ENCODE measurements at places on chromosomes 16 and 17.

- no peak for DNase-seq
Measured at GRCh38 chr16:81463296-81463890, 18.8 kb downstream of the CMIP start.

- no peak for DNase-seq
Measured at GRCh38 chr17:43543300-43543699, 2.8 kb downstream of the ETV4 start.

DNA sequence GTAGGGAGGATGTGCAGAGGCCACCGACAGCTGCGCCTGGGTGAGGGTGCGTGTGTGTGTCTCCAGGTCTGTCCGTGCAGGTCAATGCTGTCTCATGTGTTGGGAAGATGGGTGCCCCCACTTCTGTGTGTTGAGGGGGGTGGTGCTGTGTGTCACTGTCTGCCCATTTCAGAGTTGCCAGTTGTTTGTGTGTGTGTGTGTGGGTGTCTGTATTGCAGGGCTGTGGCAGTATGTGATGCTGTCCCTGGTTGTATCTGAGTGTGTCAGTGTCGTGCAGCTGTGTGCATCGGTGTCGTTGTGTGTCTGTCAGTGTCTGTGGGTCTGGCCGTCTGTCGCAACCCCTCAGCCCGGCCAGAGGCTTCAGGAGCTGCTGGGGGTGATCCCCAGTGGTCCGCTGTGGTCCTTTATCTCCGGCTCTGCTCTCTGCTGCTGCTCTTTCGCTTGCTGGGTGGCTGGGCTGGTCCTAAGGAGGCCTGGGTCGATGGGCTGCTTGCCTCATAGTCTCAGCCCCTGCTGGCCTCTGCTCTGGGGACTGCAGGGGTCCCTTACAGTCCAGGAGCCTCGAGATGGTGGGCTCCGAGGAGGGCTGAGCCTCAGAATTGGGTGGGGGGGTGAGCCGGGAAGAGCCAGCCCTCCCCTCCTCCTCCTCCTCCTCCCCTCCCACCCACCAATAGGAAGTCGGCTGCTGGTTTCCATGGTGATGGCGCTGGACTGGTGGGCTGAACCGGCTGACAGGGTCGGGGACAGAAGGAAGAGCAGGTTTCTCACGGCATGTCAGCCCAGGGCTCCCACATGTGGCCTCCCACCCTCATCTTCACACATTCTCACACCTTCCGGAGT, at the start of gene TSPOAP1:
TSPOAP1 (minus strand) TSS at position 601 of the 840 bp plus-strand sequence. CDS start 875 bp downstream, outside the sequence.
- peak; percentile 34 for DNase-seq

DNA sequence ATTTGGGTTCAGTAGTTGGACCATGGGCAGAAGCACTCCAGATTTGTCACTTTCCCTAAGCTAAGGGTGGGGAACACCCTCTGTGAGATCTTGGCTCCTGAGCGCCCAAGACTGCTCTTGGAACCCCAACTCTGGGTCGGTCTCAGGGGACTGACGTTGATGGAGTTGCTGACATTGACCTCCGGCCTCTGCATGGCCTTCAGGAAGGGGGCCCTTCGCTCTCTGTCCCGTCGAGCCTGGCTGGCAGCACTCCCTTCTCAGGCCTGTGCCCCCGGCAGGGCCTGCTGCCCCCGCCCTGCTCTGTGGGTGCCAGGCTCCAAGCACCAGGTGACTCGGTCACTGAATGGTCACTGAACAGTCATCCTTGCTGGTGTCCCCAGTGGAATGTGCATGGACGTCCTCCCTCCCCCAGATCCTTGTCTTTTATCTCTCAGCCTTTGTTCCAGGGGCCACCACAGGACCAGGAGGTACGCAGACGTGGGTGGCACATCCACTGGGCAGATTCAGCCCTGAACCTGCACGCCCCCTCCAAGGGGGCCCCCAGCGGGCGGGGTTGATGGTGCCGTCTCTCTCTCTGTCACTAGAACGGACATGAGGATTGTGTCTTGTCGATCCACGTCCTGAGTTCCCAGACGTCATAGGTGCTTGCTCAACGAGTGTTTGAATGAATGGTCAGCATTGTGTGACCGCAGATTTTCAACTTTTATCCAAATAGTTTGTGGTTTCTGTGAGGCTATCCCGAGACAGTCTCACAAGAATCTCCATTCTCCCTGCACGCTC, 314.5 kb downstream of the SEC14L1 start:
- DNase-seq, result no peak

DNA sequence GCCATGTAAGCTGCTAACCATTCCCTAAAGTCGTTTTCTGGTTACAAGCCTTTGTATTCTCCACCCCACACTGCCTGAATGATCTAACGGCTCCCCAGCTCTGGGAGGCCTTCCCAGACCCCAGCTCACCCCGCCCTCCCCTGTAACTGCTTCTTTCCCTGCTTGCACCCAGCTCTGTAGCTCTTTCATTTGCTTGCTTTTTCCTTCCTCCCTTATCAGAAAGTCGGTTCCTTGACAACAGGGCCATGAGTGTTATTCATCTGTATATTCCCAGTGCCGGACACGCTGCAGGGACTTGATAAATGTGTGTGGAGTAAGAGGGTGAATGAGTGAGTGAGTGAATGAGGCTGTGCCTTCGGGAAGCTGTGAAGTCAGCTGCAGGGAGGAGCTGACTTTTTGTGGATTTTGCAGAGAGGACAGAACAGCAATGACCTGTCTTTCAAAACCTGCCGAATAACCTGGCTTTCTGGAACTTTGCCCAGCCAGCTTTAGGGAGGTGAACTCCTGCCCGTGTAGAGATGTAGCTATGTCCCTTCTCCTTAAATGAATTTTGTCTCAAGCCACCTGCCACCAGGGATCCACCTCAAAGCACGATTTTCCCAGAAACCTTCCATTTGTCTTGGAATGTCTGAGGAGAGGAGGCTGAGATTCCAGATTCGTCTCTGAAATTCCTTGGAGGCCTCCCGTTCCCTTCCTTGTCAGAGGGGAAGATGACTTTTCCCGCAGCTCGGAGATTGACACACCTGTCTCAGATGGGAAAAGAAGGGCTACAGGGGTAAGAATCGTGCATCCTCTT, 20.0 kb upstream of the CACNG4 start:
- DNase-seq, result no peak

GRCh38 chr17:54899721-54900456, 763 bp upstream of the TOM1L1 start:
- no peak for DNase-seq

DNA sequence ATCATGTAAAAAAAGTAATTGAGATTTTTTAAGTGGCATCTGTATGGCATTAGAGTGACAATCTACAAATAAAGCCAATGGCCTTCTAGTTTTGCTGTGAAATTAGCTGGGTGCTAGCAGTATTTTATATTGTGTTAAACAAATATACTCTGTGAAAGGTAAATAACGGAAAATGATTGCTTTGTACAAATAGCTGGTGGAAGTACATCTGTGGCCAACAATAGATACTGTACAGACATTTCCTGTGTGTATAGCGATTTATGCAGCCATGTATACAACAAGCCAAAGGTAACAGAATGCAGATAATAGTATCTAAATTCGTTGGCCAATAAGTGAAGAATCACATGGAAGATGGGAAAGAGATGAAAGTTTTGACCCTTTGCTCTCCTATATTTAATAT, 26.6 kb downstream of the IQCK start:
- no peak for DNase-seq

DNA sequence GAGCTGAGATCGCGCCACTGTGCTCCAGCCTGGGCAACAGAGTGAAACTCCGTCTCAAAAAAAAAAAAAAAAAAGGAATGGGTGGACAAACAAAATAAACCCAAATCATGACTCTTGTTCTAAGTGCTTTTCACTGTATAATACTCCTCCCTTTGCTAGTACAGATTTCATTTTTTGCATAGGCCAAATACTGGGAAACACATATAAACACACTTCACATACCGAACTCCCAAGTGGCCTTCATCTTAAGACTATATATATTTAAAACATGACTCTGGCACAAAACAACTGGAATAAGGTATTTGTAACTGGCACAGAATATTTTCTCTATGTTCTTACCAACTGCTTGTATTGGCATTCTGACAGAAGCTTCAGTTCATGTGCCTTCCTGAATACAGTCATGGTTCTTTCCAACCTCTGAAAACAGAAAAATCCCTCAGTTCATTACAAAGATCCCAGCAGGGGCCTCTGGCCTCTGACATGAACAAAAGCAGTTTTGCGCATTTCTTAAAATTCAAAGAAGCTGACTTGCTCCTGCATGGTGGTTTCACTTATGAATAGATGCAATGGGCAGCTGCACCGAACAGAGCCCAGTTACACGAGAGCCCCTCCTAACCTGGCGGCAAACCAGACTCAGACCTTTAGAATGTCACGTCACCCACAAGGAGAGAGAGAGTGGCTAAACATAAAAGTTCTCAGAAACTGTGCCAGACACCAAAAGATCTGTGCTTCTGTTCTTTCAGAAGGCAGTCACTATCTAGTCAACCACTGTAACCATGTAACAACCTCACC, 19.1 kb upstream of the COPRS start:
- no peak for DNase-seq

GRCh38 chr17:6257336-6257735, 177.6 kb downstream of the AIPL1 start:
- no peak for DNase-seq

- DNase-seq, result no peak
Measured at GRCh38 chr16:31213877-31214707, at the start of gene TRIM72. TRIM72 (plus strand) TSS chr16:31214119; CDS start chr16:31214739, 620 bp downstream.

DNA sequence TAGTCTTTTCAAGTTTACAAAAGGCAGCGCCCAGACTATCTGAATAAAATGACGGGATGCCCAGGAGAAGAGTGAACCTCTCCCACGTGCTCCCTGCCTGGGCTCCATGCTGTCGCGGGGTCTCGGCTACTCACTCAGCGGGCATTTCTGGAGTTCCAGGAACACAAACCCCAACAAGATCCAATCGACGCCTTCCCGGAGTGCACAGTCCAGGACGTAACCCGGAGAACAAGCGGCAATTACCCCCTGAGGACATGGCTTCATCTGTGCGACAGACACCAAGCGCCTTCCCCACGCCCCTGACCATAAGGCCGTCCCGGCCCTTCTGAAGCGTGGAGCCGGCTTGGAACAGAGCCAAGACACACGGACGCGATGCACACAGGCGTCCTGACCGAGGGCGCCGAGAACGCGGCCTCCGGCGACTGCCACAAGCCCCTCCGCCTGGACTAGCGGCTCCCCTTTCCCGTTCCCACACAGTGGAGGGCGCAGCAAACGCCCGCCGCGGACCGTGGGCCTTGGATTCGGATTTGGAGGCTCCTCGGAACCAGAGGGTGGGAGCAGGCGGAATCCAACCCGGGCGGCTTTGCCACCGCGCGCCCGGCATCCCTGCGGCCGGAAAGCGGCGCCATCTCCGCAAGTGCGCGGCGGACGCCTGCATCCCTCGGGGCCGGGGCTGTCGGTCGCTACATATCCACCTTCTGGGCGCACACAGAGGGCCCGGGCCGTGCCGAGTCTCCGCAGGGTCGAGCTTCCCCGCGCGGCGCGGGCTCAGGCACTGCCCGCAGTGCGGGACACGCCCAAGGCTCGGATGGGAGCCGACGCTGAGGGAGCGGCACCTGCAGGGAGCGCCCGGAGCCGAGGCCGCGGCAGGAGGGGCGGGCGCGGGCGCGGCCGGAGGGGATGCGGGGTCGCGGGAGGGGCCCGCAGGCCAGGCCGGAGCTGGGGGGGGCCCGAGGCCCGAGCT, 725 bp downstream of the ABCA3 start:
- DNase-seq, result peak; percentile 18
